ENCODE measurements at places on chromosomes 5 and 9.

- DNase-seq = no peak
Observed at GRCh38 chr9:109452761-109453160, 45.3 kb downstream of the PTPN3 start.

DNA sequence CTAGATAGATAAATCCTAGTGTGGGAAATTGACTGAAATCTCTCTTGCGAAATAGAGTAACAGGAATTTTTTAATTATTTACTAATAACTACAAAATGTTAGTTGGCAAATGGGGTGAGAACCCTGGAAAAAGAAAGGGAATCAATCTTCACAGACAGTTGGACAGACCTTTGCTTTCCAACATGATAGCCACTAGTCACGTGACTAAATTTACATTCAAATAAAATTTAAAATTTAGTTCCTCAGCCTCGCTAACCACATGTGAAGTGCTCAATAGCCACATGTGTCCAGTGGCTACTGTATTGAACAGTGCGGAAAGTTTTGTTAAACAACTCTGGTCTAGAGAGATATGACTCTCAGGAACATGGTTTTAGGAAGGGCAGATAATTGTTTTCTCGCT is 289.9 kb upstream of the RASA1 start:
- no peak for DNase-seq

- DNase-seq = no peak
Observed at GRCh38 chr9:117073539-117074341, 341.1 kb downstream of the ASTN2 start.

- no peak for DNase-seq
Observed at GRCh38 chr9:86893811-86894490, 53.4 kb downstream of the GAS1 start.

DNA sequence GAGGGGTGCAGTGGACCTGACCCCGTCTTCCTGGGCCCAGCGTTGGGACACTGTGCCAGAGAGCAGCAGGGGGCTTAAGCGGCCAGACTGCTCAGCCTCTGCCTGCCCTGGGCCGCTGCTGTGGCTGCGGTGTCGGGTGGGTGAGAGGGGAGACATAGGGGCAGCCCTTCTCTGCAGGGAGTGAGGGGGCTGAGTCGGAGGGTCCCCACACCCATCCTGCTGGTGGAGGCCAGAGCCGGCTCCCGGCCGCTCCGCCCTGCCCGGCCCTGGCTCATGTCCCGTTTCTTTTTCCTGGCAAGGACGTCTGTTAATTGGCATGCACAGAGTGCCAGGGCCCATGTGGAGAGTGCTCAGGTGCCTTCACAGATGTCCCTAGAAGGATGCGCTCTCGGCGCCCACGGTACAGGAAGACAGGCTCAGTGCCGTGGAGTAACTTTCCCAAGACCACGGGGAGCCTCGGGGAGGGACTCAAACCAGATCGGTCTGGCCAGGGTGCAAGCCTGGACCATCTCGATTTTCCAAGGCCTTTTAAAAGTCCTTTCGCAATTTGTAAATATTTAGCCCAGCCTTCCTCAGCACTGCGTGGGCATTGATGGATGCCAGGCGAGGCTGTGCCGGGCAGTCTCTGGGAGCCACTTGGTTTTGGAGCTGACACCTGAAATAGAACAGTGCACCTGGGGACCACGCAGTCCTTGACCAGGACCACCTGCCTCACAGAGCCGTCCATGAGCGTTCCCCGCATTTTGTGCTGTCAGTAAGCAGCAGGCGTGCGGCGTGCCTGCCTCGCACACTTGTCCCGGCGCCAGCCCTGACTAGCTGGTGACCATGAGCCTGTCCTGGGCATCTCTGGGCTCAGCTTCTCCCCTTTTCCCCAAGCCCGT is 60.9 kb downstream of the RXRA start:
- no peak for DNase-seq

Measured in amygdala (tissue), 56 donors.